GM13976 (cell line): ENCODE measurements at places on chromosomes 11 and 22.

DNA sequence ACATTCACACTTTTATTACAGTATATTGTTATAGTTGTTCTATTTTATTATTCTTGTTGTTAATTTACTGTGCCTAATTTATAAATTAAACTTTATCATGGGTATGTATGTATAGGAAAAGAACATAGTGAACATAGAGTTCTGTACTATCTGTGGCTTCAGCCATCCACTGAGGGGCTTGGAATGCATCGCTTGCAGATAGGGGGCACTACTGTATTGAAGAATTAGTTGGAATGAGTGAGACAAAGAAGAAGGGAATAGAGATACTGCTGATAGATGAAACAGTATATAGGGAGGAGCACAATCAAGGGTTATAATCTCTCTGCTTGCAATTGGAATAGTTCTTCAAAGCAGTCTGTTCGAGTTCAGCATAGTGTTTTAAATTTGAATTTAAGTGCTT is 432.2 kb downstream of the RAB38 start:
- DNase-seq: no peak

DNA sequence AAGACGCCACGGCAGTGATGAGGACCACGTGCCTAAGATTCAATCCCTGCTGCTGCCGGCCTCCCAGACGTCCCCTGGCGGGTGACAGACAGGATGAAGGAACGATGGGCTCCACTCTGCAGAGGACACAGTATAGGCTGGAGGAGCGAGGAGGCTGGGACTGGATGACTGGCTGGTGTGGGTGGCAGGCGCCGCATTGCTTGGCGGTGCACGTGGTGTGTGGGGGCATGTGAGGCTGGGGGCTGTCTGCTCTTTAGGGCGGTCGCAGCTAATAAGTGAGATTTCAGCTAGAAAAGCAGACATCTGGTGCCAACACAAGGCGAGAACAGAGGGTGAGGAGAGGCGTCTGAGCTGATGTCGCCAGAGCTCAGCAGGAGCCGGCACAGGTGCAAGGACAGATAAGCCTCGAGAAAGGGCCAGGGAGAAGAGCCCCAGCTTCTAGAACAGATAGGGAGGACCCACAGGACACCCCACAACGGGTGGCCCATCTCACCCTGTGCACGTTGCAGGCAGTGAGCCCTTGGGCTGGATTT is 33.2 kb downstream of the TSPAN4 start:
- DNase-seq: no peak

GRCh38 chr11:14835496-14836492 is 56.2 kb downstream of the CYP2R1 start:
- DNase-seq: no peak

DNA sequence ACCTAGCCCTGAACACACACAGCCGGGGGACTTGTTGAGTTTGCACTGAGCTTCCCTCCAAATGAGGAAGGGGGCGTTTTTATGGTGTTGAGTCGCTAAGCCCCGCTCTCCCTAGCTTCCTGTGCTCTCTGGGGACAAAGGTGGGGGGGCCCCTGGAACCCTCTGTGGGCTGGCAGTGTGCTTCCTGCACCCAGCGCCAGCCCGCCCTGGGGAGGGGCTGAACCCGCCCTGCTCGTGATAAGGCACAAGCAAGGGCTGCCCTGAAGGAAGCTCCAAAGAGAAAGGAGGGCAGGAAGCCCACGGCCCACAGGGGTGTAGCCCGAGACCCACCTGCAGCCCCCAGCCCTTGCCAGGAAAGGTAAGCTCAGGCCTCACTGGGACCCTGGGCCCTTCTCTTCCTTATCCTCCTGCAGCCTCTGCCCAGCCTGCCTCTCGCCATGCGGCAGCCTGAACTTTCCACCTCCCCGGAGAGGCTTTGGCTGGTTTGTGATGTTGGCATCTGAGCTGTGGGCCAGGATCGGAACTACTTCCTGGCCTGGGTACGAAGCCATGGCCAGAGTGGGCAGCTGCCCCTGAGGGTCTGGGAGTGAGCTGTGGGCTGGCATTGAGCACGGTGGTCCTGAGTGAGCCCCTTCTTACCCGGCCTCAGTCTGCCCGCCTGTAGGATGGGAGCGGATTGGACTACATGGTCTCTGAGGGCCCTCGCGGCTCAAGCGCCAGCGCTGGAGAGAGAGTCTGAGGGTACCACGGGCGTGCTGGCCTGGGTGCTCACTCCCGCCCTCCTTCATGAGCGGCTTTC is at the start of gene FERMT3:
Gene FERMT3, plus strand, starts transcription at position 265 of the 799 bp plus-strand sequence. CDS start 644 bp downstream, outside the sequence.
- peak; percentile 75 for DNase-seq

- DNase-seq: peak; percentile 40
Measured at GRCh38 chr11:86671531-86672006, 847 bp downstream of the ME3 start.

- no peak for DNase-seq
Measured at GRCh38 chr11:41497974-41498373, 38.5 kb upstream of the LRRC4C start.

GRCh38 chr11:26960281-26960680 is 33.6 kb upstream of the FIBIN start:
- DNase-seq: no peak

GRCh38 chr11:8766043-8766987 is 83.7 kb downstream of the RPL27A start:
- DNase-seq: no peak

DNA sequence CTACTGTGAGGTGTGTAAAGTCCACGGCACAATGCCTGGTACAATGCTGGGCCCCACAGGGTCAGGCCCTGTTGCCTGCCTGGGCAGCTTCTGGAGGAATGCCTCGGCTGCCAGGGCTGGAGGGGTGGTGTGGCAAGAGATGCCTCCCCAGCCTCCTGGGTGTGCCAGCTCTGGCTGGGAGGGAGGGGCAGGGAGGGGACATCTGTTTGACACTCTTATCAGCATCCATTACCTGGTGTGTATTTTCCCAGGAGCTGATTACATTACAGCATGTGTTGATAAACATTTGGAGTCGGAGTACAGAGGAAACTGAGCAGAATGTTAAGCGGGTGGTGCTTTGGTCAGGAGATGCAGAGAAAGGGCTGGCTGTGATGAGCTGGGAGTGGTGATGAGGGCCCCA is 11.0 kb upstream of the NECTIN1 start:
- DNase-seq: no peak

DNA sequence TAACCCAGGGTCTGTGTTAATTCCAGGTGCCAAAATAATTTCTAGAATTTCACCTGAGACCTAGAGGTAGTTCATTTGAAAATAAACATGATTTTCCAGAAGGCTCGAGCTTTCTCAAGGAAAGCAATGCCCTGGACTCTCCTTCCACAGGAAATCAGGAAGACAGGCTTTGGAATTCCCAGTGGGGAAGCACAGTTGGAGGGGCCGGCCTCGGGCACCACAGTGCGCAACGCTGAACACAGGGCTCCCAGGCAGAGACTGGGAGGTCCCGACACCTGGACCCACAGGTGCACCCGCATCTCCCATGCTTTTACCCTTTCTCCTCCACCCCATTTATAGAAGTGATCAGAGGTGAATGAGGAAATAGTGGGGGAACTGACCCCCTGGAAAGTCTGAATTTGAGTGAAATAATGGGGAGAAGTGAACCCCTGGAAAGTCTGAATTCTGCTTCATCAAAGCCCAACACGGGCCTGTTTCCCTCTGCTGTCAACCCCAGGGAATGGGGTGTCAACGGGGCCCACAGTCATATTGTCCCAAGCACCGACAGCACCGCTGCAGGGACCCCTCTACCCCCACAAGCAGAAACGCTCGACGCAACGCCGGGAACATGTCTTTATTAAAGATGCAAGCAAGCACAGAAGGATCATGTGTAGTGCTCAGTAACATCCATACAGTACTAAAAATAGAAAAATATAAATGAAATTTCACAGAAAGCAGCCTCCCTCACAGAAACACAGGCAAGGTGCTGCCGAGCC is 12.0 kb upstream of the EFCAB6 start:
- peak; percentile 9 for DNase-seq

GRCh38 chr11:119489087-119489486 is 66.1 kb upstream of the THY1 start:
- DNase-seq: no peak

- DNase-seq: no peak
Measured at GRCh38 chr22:19905347-19906276, 36.0 kb upstream of the COMT start.

- DNase-seq: no peak
Measured at GRCh38 chr22:43510281-43511070, 98.7 kb downstream of the MPPED1 start.
